IMR-90 (cell line): ENCODE measurements at places on chromosomes 16 and 17. TPM values are rescaled to one million over a fixed set of nuclear protein-coding genes. Genes with fewer than 3 reads are reported as not detected.

- DNase-seq: no peak
Measured at GRCh38 chr16:63575041-63575440, 1538.8 kb upstream of the CDH8 start.

DNA sequence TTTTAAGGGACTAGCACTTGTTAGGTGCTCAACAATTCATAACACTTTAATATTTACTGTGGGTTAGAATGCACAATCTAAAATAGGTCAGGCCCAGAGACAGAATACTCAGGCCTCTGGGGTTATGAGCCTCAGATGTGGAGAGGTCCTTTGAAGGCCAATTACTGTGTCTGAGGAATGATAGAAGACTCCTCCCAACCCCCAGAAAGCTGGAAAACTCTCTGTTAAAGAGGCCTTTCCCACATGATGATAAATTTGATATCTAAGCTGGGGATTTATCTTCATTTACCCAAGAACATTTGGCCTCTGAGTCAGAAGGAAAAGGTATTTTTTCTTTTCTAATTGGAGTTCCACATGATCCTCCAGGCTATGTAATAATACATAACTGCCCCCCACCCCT, 41.1 kb upstream of the MMD start:
- no peak for DNase-seq

DNA sequence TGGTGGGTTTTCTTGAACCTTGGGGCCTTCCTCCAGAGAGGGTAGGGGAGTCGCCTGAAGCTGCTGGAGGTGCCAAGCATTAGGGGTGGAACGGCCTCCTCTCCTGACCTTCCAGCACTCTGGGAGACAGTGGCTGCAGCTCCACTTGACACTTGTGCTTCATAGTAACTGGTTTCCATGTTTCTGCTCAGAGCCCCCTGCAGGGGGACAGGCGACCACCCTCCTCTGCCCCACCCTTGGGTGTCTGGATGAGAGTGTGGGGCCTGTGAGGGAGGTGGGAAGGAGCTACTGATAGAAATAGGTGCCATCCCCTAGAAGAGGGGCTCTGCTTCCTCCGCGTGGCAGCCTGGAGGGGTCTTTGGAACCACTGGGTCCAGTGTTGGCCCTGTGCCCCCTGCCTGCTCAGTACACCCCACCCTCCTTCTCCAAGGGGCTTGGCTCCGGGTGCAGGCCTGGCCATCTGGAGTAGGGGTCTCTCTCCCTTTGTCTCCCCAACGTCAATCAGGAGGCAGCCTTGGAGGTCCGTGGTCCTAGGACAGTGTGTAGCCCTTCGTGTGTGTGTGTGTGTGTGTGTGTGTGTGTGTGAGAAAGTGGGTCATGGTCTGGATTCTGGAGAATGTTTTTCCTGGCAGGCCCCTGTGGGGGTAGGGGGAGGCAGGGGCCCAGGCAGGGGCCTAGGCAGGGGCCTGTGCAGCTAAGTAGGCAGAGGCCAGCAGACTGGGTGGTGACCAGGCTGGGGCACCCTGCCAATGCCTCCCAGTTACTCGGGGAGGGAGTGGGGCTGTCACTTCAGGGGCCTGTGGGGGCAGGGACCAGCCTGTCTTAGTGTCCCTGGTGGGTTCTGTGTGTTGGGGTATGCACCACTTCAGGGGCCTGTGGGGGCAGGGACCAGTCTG, 4.9 kb downstream of the LASP1 start:
- DNase-seq: no peak

DNA sequence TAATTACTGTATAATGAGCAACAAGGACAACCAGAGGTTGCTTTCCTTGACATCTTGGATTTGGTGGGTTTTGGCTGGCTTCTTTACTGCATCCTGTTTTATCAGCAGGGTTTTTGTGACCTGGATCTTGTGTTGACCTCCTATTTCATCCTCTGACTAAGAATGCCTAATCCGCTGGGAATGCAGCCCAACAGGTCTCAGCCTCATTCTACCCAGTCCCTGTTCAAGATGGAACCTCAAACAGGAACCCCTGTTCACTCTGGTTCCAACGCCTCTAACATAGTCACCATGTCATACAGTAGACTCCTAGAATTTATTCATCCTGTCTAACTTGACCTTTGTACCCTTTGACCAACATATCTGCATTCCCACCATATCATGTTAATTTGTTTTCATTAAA, 183.8 kb upstream of the SOX9 start:
- no peak for DNase-seq

DNA sequence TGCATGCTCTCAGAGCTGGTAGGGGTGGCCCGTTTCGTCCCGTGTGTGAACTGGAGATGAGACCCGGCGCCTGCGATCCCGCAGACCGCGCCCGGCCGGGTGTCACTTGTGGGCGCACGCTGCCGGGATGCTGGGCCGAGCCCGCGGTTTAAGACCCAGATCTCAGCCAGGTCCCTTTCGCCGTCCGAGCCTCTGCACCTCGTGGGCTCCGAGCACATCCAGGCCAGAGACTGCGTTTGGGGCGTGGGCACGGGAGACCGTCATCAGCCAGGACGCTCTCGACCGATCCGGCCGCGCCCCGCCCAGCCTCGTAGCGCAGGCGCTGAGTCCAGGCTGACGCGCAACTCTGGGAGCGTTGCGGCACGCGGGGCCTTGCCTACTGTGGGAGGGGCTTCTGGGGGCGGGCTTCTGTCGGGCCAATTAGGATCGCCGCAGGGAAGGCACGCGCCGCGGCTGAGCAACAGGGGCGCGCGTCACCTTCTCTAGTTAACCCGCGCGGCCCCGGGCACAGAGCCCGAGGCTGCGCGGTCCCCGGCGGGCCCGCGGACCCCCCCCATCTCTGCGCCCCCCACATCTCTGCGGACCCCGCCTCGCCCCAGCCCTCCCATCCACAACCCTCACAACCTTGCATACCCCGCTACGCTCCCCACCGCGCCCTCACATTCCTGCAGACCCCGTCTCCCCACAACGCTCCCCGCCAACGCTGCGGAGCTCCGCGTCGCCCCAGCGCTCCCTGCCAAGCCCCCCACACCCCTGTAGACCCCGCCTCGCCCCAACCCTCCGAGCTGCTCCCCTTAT, 687 bp upstream of the CEMP1 start:
- DNase-seq: peak; percentile 95

GRCh38 chr17:16932611-16933010, 39.3 kb downstream of the TNFRSF13B start:
- DNase-seq: no peak

DNA sequence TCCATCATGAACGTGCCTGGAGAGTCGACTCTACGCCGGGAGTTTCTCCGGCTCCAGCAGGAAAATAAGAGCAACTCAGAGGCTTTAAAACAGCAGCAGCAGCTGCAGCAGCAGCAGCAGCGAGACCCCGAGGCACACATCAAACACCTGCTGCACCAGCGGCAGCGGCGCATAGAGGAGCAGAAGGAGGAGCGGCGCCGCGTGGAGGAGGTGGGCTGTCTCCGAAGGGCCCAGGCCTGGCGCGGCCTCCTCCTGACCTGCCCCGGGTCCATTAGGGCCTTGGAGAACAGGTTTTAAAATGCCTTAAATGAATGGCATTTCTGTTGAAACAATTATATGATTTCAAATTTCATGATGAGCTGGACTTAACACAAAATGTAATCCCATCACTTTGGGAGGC, 11.8 kb upstream of the C17orf107 start:
- no peak for DNase-seq

- no peak for DNase-seq
Measured at GRCh38 chr17:70772761-70773160, 603.4 kb downstream of the KCNJ2 start.

DNA sequence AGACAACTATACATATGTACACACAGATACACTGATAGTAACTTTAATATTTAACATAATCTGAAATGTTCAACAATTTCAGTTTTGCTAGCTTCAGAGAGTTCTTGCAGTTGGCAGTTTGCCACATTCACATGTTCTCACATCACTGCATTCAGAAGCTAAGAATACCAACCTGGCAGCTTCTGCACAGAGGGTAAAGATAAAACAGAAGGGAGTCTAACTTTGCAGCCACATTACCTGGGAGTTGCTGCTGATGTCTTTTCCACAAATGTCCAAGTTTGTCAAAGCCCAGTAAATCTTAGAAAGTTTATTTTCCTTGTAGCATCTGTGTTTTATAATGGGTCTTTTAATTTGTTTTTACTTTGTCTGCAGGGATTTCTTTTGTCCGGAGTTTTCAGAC, 332.0 kb downstream of the BCAS3 start:
- peak; percentile 42 for DNase-seq

GRCh38 chr16:14302399-14303181, 231.5 kb downstream of the MRTFB start:
- DNase-seq: no peak

GRCh38 chr17:72189768-72190593, 69.2 kb downstream of the SOX9 start:
- DNase-seq: peak; percentile 36

DNA sequence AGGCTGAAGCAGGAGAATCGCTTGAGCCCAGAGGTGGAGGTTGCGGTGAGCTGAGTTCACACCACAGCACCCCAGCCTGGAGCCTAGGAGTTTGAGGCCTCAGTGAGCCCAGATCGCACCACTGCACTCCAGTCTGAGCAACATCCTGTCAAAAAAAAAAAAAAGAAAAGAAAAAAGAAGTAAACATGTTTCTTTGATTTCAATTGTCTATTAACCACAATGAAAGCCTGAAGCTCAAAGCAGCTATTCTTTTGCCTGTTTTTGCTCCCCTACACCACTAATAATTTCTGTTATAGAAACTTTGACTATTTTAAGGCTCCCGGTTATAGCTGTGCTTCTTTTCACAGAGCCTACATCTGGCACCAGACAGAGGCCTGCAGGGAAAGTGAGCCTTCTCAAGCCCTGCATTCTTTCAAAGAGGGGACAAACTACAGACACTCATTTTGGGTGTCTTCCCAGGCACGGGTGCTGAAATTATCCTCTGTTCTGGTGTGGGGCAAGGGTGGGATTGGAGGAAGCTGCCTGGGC, 14.2 kb upstream of the SLC52A1 start:
- DNase-seq: no peak

DNA sequence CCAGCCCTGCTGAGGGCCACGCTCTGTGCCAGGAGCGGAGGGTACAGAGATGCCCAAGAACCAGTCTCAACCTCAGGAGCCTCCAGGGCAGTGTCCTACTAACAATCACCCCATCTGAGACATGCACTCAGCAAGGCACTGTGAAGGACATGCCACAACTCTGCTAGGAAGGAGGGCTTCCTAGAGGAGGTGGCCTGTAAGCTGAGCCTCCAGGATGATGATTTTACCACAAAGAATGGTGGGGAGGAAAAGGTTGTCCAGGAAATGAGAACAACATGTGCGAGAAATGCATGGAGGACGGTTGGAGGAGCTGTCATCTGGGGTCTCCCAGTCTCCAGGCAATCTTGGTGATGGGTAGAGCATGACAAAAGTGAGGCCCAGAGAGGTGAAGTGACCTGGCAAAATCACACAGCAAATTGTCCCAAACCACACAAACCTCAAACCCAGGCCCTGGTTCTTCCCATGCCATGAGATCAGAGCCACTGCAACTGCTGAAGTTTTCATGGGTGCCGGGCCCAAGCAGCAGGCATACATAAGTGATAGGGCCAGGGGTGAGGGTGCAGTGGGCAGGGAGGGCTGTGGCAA, 30.5 kb downstream of the CNGB1 start:
- no peak for DNase-seq

DNA sequence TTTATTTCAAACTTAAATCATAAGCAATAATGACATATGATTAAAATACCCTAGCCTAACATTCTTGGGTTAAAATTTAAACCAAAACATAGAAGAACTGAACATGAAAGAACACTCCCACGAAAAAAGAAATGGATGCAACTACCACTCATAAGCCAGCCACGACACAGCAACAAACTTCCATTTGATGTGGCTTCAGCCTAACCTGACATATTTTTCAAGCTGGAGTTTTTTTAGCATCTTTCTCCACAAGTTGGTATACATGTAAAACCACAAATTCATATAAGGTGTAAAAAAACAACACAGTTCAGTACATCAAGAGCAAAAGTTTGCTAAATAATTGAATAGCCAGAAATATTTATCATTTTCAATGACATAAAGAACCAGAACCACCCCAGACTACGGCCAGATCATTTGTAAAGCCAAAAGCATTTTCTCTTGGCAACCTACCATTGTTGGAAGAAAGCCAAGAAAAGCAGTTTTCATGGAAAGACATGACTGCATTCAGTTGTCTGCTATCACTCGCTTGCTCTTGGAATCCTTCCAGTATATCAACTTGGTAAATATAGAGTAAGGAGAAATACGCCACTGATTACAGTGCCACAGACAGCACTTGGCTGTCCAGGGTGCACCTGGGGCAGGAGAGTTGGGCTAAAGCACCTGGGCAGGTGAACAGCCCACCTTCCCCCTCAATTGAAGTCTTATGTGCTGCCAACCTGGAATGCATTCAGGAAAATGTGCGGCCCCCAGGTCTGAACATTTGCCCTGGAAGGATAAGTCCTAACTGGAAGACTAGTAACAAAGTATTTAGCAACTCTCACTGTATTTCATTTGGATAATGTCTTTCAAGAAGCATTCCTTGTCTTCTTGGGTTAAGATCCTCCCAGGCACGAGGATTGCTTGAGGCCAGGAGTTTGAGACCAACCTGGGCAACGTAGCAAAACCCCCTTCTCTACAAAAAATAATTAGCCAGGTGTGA, 60.5 kb downstream of the CREBBP start:
- peak; percentile 97 for DNase-seq

- no peak for DNase-seq
Measured at GRCh38 chr17:74754832-74755231, 6.4 kb downstream of the NHERF1 start.

- DNase-seq: peak; percentile 87
Measured at GRCh38 chr17:12041312-12041711, 20.6 kb downstream of the MAP2K4 start.

DNA sequence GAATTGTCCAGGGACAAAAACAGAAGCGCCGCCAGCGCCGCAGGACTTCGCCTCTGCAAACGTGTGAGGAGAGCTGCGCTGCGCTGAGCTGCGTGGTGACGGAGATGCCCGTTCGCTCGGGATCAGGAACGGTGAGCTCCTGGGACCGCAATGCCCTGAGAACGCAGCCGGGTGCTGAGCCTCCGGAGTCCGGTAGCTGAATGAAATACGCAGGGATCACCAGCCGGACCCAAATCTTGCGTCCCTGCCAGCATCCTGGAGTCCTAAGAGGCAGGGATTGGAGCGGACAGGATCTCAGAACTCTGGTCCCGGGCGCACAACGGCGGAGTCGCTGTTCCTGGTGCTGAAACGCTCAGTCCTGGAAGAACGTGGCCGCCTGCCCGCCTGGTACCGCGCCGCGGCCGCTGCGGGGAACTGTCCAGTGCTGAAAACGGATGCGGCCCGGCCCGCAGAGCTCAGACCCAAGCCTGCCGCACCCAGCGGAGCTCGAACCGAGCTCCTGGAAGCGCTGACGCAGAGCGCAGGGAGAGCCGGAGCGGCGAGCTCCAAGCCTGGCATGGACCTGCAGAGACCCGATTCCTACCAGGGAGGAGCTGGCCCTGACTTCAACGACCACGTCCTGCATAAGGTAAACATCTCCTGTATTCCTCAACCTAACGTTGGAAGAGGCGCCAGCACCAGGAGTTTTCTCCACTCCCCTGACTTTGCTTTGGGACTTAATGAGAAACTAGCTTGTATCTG, 41.5 kb downstream of the CD300LF start:
- peak; percentile 58 for DNase-seq

Gene KRT12
- total RNA-seq: not detected in 2 replicates

Gene ADAD2
- total RNA-seq: not detected in 2 replicates

Gene CCDC200
- not detected in 2 replicates for total RNA-seq

Gene NPIPB9
- total RNA-seq: 0.56 TPM in 1 of 2 replicates, not detected in the other

Gene GLTPD2
- total RNA-seq: not detected in 2 replicates

Gene MEIOB
- under 0.01 TPM in 1 of 2 replicates, not detected in the other for total RNA-seq

Gene GUCY2D
- total RNA-seq: not detected in 2 replicates

Gene PLEKHH3
- total RNA-seq: 2.5 and 2.9 TPM in 2 replicates

Gene KNOP1
- 8.4 and 10.6 TPM in 2 replicates for total RNA-seq
